ENCODE measurements at places on chromosomes 1 and 21.

GRCh38 chr1:186326009-186326408, 49.0 kb downstream of the TPR start:
- DNase-seq, result no peak

DNA sequence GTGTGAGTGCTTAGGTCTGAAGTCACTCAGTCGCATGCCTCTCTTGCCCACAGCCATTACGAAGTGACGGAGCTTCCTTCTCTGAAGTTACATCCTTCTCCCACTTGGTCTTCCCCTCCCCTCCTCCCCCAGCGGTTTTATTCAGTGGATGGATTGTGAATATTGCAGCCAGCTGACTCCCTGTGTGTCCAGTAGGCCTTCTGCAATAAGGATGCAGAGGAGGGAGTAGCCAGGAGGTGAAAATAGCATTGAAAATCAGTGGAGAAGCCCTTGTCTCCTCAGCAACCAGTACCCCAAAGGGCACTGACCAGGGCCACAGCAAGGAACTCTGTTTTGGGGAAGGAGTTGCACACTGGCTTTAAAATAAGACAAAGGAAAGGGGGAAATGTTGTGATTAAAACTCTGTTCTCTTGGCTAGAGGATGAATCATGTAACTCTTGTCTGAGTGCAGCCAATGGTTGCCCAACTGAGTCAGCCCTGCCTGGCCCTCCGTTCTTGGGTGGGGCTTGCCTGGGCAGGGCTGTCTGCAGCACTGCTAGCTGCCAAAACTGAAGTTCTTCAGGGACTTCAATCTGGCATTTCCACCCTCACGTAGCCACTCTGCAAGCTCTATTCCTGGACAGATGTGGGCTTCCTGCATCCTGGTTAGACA, 4.3 kb downstream of the S100A10 start:
- DNase-seq, result no peak

DNA sequence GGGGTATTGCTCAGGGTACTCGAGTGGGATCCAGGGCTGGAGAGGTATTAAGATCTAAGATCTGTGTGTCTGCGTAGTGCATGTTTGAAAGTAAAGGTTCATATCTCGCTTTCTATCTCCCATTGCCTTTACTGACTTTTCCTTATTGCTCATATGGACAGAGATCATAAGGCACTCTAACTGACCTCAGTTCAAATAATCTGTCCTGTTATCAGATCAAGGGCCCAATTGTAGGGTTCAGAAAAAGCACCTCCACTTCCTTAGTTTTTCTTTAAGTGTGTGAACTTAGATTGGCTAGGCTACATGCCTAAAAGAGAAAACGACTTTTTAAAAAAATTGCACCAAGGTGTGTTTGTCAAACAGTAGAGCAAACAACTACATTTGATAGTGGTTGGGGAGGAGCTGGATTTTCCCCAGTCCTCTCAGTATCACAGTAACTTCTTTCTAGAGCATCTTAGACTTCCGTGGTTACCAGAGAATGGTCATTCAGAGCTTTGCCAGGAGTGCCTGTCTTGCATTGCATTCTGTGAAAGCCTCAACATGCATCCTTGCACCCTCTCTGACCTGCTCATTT, 57.6 kb downstream of the LMO4 start:
- DNase-seq, result no peak

- DNase-seq, result no peak
These were observed 2.0 kb downstream of the ASCL5 start for GRCh38 chr1:201125019-201125418.

DNA sequence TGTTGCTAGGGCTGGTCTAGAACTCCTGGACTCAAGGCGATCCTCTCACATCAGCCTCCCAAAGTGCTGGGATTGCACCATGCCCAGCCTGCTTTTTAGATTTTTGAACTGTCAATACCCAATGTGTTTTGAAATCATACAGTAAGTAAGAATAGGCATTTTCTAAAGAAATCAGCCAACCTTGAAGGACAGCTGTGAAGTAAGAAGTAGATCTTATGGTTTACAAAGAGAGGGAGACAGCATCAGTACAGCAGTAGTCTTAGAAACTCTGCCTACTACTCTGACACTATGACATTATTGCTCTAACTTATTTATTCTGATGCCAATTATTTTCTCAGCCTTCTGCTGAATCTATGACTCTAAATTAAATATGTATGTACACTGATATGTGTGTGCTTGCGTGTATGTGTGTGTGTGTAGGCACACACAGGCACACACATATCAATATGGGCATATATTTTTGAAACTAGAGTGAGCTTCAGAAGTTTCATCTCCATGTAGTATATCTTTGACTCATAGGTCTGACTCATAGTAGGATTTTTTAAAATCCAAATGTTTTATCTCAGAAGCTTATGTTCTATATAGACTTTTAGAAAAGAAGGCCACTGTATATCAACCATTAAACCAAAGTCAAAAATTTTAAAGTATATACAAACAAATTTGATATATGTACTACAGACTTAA, 140.4 kb downstream of the COL24A1 start:
- DNase-seq, result no peak

GRCh38 chr21:42513985-42514882, 582 bp downstream of the SLC37A1 start:
- DNase-seq, result peak; percentile 44

DNA sequence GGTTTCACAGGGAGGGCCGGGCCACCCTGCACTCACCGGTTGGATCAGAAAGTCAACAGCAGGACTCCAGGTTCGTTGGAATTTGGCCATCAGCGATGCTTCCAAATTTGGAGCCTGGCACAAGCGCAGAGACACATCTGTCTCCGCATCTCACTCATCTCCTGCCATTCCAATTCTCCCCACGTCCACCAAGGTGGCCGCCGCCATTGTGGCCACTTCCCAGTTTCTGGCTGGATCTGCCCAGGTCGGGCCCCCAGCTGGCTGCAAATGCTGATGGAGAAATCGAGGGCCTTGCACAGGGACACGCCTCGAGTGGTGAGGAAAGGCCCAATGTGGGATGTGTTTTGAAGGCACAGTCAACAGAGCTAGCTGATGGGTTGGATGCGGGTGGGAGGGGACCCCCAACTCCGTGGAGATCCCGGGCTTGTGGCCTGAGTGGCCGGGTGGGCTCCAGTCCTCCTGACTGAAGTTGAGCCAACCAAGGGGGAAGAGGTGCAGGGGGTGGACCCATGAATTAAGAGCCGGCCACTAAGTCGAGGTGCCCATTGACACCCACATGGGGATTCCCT, 102.7 kb downstream of the CRYAA start:
- DNase-seq, result no peak

GRCh38 chr1:21305900-21306189, 15.6 kb upstream of the ECE1 start:
- DNase-seq, result no peak

DNA sequence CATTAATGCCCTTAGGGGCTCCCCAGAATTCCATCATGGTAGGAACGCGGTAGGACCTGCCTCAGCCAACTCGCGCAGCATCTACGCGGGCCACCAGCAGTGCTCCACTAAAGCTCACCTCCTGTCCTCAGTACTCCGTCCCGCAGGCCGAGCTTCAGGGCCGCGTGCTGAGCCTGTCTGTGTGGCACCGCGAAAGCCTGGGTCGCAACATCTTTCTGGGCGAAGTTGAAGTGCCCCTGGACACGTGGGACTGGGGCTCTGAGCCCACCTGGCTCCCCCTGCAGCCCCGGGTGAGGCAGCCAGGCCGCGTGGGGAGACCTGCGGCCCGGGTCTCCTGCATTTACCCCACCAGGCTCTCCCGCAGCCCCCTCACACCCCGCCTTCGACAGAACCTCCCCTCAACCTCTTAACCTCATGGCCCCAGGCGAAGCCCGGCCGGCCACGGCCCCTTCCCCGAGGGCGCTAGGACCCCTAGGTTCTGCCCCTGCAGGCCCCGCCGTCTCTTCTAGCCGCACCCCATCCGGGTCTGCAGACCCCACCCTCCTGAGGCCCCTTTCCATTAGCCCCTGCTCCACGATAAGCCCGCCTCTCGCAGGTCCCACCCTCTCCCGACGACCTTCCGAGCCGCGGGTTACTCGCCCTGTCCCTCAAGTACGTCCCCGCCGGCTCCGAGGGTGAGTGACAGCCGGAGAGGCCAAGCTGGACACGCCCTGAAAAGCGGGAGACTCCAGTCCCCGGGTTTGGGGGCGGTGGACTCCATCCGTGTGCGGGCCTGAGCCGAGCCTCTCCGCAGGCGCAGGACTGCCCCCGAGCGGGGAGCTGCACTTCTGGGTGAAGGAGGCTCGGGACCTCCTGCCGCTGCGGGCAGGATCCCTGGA, 9.1 kb downstream of the SYTL1 start:
- no peak for DNase-seq

GRCh38 chr1:90187323-90187585, 192.3 kb downstream of the ZNF326 start:
- no peak for DNase-seq

GRCh38 chr1:247185667-247186066, 13.8 kb upstream of the ZNF124 start:
- DNase-seq, result no peak

DNA sequence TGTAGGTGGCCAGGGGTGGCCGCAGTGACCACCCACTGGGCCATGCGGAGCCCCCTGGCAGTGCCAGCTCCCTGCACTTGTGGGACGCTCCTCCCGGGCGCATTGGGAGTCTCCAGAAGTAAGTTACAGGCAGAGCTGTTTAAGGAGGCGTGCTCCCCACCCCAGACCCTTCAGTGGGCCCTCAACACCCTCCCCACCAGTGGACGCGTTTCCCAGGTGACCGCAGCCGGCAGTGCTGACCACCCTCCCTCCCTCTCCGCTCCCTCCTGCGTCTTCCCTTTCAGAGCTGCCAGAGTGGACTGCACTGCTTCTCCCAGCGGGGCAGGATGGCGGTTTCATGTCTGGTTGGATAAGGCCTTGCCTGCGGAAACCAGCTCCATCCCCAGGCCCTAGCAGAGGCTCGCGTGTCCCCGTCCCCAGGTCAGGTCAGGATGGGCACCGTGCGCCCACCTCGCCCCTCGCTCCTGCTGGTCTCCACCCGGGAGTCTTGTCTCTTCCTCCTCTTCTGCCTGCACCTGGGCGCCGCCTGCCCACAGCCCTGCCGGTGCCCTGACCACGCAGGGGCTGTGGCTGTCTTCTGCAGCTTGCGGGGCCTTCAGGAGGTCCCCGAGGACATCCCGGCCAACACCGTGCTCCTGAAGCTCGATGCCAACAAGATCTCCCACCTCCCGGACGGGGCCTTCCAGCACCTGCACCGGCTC, 1.1 kb downstream of the LRRC3 start:
- no peak for DNase-seq

DNA sequence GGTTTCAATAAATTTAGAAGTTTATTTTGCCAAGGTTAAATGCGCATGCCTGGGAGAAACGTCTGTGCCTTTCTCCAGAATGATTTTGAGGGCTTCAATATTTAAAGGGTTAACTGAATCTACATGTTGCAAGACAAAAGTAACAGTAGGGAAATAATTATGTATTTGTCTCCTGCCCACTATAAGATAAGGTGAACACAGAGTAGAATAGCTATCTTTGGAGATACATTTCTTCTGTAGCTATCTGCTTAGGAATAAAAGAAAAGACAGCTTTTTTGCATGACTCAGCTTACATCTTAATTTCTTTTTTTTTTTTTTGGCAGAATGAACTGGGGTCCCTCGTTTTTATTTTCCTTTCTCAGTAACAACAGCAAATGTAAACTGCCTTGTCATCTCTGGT, 1351.6 kb downstream of the AMY1C start:
- no peak for DNase-seq

GRCh38 chr1:6034750-6035096, 11.0 kb upstream of the KCNAB2 start:
- no peak for DNase-seq

GRCh38 chr21:42112857-42113256, 41.7 kb downstream of the UMODL1 start:
- no peak for DNase-seq

DNA sequence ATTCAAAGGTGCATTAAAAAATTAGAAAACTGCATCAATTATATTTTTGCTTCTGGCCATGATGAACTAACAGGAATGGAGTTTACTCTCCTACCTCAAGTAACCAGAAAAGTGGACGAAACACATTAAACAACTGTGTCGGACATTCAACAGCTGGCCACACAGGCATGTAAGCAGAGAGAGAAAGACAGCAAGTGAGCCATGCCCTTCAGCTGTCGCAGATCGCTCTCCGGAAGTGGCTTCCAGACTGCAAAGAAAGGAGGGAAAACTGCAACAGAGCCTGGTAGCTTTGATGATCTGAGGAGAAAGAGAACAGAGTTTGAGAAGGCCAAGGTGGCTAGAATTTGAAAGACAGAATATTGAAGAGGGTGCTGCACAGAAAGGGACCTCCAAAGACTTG, 557.2 kb downstream of the MATN1 start:
- no peak for DNase-seq

- no peak for DNase-seq
These were observed 206.4 kb upstream of the SGIP1 start for GRCh38 chr1:66327588-66327987.

DNA sequence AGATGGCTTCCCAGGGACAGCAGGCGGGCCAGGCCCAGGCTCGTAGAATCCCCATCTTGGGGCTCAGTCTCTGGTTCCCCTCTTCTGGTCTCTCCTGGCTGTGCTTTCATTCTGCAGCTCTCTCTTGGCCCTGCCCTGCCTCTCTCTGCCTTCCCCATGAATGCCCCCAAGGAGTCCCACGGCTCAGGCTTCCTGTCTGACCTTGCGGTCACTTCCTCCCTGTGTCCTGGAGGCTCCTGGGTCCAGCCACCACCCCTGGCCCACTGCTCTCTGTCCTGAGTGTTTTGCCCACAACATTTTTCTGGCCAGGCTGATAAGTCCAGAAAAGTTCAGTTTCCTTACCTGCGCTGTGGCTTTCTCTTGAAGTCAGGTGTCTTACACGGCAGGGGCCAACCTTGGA, 29.1 kb downstream of the PIGP start:
- DNase-seq, result no peak

DNA sequence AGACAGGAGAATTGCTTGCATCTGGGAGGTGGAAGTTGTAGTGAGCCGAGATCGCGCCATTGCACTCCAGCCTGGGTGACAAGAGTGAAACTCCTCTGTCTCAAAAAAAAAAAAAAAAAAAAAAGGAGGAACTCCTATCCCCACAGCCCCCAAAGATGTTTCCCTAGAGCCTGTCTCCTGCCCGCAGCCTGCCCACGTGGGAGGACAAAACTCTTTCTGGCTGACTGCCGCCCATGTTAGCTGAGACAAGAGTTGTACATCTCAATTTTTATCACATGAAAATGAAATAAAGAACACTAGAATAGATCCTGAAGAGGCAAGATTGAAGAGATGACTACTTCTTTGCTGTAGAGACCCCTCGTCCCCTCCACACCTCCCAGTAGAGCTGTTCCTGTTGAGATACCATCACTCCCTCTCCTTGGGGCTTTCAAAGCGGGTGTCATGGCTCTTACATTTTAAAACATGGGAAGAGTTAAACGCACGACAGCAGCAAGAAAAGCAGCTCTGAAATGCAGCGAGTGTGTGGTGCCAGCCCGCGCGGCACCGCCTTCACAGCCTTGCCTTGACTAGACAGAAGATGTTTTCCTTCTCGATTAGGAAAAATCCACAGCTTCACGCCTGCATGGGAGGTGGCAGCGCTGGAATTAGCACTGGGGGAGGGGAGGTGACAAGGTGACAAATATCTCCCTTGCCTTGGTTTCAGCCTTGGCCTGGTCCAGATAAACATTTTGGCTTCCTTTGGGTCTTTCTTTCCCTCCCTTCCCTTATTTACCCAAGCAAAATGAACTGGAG, 253.4 kb upstream of the CSF3R start:
- peak; percentile 17 for DNase-seq

- DNase-seq, result no peak
These were observed 52.7 kb upstream of the GPR153 start for GRCh38 chr1:6313393-6314200.

- no peak for DNase-seq
These were observed 18.7 kb upstream of the F5 start for GRCh38 chr1:169604781-169605560.

- peak; percentile 82 for DNase-seq
These were observed 26.7 kb upstream of the RBM15 start for GRCh38 chr1:110312188-110313121.

All from WERI-Rb-1 (cell line).